ENCODE measurements at places on chromosomes 1 and 21.
A peak's percentile ranks its signal among the peaks of the same experiment; 100 is the strongest.

GRCh38 chr1:112711670-112712069 lies 3.5 kb downstream of the PPM1J start:
- DNase-seq, result no peak

GRCh38 chr1:109784551-109785252 lies 21.0 kb upstream of the EPS8L3 start:
- no peak for DNase-seq

GRCh38 chr1:235023711-235024439 lies 104.8 kb downstream of the TOMM20 start:
- no peak for DNase-seq

- DNase-seq, result no peak
Measured at GRCh38 chr1:204571128-204571527, 54.9 kb downstream of the MDM4 start.

- DNase-seq, result no peak
Measured at GRCh38 chr1:245807954-245808719, 653.4 kb downstream of the KIF26B start.

- DNase-seq, result no peak
Measured at GRCh38 chr1:155218854-155219591, 10.5 kb downstream of the MTX1 start.

DNA sequence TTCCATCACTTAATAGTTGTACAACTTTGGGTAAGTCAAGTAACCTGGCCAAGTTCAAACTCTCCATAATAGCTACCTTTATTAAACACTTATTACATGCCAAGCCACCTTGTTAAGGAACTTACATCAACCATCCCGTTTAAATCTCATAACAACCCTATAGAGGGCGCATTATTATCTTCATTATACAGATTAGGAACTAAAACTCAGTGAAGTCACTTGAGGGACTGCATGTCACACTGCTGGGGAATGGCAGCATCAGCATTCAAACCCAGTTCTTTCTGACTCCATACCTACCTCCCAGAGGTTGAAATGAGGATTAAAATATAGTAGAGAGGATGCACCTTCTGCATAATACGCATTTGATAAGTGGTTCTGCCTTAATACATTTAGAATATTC lies 47.1 kb upstream of the PLA2G2C start:
- peak; percentile 4 for DNase-seq

DNA sequence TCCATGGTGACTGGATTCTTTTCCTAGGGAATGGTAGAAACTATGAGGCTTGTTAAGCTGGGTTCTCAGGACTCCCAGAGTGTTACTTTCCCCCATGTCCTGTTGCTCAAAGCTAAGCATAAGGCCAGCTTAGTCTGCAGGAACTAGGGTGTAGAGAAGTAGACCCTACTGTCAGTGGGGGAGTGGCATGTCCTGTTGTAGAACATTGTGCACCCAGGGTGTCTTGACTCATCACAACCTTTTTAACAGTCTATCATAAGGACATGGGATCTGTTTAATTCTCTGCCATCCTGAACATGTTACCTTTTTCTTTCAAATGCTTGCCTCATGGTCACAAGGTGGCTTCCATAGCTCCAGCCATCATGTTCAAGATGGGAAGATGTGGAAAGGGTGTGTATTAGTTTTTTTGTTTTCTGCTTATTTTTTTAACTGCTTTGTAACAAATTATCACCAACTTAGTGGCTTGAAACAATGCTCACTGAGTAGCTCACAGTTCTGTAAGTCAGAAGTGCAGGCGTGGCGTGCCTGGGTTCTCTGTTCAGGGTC lies 17.4 kb downstream of the OBSCN start:
- DNase-seq, result no peak
